SJCRH30 (cell line): ENCODE measurements at places on chromosomes 16 and 17. TPM values are rescaled to one million over a fixed set of nuclear protein-coding genes. Genes with fewer than 3 reads are reported as not detected.

- H3K27ac ChIP-seq: no peak overlapping the region
- H3K36me3 ChIP-seq: no peaks in the 10 kb centered on the region
- no peak overlapping the region for H3K4me3 ChIP-seq
- no peak for DNase-seq
- no peaks in the 10 kb centered on the region for H3K27me3 ChIP-seq
- H3K4me1 ChIP-seq: no peaks in the 10 kb centered on the region
Measured at GRCh38 chr16:68206245-68206644, 29.7 kb downstream of the ESRP2 start.

DNA sequence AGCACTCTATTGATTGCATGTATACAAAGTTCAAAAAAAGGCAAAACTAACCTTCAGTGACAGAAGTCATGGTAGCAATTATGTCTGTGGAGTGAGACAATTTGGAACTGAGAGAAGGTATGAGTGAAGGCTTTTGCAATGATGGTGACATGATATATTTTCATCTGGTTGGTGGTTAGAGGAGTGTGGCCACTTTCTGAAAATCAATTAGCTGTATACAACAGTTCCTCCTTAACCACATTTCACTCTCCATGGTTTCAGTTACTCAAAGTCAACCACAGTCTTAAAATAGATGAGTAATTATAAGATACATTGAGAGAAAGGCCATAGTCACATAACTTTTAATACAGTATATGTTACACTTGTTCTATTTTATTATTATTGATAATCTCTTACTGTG, 26.2 kb downstream of the ADAMTS18 start:
- no peaks in the 10 kb centered on the region for H3K4me1 ChIP-seq
- no peaks in the 10 kb centered on the region for H3K27me3 ChIP-seq
- no peak overlapping the region for H3K27ac ChIP-seq

DNA sequence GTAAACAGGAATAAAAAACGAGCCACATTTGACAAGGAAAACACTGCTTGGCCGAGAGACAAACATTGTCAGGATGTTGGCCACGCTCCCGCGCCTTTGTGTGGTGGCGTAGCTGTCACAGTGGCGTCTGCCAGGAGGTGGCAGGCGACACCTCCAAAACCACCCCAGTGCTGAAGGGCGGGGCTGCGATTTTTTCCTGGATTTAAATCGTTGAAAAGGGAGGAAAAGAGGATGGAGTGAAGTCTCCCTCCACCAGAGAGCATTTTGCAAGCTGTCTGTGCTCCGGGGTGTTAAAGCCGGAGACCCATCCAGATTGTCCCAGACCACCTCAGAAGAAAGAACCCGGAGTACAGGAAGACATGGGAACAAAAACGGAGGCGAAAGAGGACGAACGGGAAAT, 12.7 kb downstream of the MRM3 start:
- no peak overlapping the region for H3K27ac ChIP-seq
- peaks cover 3% of the 10 kb centered on the region; the same call in 1 of the 2 replicates for H3K36me3 ChIP-seq
- no peak for DNase-seq
- no peaks in the 10 kb centered on the region for H3K4me1 ChIP-seq
- H3K27me3 ChIP-seq: no peaks in the 10 kb centered on the region
- H3K4me3 ChIP-seq: no peak overlapping the region

HOXB8 gene
- 0.13 and 0.38 TPM in 2 replicates for total RNA-seq

DNA sequence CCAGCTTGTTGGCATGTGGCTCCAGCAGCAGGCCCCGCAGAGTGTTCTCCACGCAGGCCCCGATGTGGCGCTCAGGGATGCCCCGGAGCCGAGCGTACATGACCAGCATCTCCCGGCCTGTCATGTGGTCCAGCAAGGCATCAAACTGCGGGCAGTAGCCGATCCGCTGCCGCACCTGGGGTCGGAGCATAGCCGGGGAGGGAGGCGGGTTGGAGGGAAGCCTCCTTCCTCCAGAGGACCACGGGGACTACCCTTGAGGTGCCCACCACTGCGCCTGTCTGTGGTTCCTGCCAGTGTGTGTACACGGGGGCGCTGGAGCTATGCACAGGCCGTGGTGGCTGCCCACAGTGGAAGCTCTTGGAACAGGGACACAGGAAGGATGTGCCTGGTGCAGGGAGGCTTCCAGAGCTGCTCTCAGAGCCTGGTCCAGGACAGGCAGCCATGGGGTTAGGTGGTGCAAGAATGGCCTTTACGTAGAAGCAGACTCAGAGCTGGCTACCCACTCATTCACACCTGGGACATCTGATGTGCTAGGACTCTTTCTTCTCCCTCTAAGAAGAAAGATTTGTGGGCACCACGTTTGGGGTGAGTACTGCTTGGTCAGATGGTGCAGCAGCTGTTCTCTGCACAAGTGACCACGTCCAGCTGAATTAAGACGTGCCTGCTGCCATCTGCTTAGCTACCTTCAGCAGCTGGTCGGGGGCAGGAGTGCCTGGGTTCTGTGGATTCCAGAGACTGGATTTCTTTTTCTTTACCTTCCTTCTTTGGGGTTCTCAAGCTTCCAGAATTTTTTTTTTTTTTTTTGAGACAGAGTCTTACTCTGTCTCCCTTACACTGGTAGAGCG, 11.3 kb upstream of the RNPS1 start:
- peaks cover 8% of the 10 kb centered on the region for H3K27me3 ChIP-seq
- no peak for DNase-seq
- H3K4me1 ChIP-seq: no peaks in the 10 kb centered on the region

WNK4 gene
- 0.18 and 0.32 TPM in 2 replicates for total RNA-seq

HIC1 gene
- 0.13 and 0.18 TPM in 2 replicates for total RNA-seq

SPEM3 gene
- total RNA-seq: not detected in 2 replicates

DNA sequence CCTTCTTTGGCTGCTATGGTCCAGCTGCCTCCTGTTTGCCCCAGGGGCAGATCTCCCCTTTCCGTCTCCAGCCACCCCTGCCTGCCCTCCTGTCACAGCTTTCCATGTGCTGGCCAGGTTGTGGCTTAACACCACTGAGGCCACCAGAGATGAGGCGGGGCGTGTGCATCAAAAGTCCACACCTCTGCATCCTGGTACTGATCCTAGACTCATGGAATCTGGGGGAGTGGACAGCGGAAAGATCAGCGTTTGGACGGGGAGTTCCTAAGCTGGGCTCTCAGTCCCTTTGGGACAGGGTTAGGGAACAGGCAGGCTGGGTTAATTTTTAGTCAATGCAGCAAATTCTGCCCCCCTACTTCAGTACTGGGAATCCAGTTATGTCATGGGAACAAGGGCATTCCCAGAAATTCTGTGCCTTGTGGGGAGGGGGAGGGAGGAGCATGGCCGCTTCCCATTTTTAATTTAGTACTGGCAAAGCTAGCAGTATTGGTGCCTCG, 3.9 kb downstream of the IGFBP4 start:
- no peak for DNase-seq
- H3K36me3 ChIP-seq: no peaks in the 10 kb centered on the region
- peaks cover 17% of the 10 kb centered on the region; the same call in 1 of the 2 replicates for H3K4me1 ChIP-seq
- no peak overlapping the region for H3K27ac ChIP-seq

GRCh38 chr16:85222155-85222863, 110.0 kb upstream of the CIBAR2 start:
- H3K27me3 ChIP-seq: no peaks in the 10 kb centered on the region
- no peak overlapping the region for H3K4me3 ChIP-seq
- peaks cover 28% of the 10 kb centered on the region for H3K4me1 ChIP-seq
- no peak for DNase-seq

ITGA2B gene
- 0.38 and 0.67 TPM in 2 replicates for total RNA-seq

- H3K4me1 ChIP-seq: no peaks in the 10 kb centered on the region
- DNase-seq: peak; percentile 86
- peak overlapping the region; percentile 66 for H3K4me3 ChIP-seq
- H3K36me3 ChIP-seq: no peaks in the 10 kb centered on the region
Measured at GRCh38 chr17:8220783-8221662, 10.6 kb upstream of the AURKB start.

DNA sequence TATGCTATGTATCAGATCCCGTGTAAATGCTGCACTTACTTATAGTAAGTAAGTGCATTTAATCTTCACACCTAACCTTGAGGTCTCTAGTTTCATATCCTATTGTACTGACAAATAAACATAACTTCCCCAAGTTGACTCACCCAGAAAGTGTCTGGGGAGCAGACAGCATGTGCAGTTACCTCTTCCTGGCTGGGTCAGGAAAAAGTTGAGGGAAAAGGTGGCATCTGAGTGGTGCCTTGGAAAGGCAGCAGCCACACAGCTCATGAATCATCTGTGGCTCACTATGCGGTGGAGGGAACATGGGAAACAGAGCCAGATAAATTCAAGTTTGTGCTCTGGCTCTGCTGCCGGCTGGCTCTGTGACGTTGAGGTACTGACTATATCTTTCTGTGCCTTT, 382.0 kb upstream of the DYNLRB2 start:
- DNase-seq: no peak
- no peak overlapping the region for H3K4me3 ChIP-seq
- no peak overlapping the region for H3K27ac ChIP-seq
- no peaks in the 10 kb centered on the region for H3K4me1 ChIP-seq
- H3K27me3 ChIP-seq: no peaks in the 10 kb centered on the region
- no peaks in the 10 kb centered on the region for H3K36me3 ChIP-seq

- no peak overlapping the region for H3K27ac ChIP-seq
- peaks cover 9% of the 10 kb centered on the region for H3K4me1 ChIP-seq
- peak; percentile 74 for DNase-seq
- H3K27me3 ChIP-seq: peaks cover 24% of the 10 kb centered on the region
- no peaks in the 10 kb centered on the region for H3K36me3 ChIP-seq
Measured at GRCh38 chr17:21523497-21524210, 147.5 kb downstream of the KCNJ12 start.

GRCh38 chr17:71760062-71760720, 360.6 kb upstream of the SOX9 start:
- no peak overlapping the region for H3K4me3 ChIP-seq
- H3K4me1 ChIP-seq: no peaks in the 10 kb centered on the region
- DNase-seq: no peak
- H3K27ac ChIP-seq: no peak overlapping the region

DNA sequence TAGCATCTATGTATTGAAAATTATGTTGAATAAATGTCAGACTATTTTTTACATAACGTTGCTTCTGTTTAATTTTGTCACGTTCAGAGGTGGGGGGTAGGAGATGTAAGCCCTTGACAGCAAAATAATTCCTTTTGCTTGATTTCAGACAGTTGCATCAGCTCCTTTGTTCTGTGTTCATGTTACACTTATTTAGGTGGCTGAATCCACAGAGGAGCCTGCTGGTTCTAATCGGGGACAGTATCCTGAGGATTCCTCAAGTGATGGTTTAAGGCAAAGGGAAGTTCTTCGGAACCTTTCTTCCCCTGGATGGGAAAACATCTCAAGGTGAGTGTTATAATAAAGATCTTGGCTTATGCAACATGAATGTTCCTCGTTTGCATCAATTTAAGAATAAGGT, 4.5 kb downstream of the HERPUD1 start:
- no peak for DNase-seq
- no peaks in the 10 kb centered on the region for H3K27me3 ChIP-seq
- H3K4me3 ChIP-seq: peak overlapping the region; percentile 8; the same call in 1 of the 2 replicates
- peak overlapping the region; percentile 75 for H3K27ac ChIP-seq

TBC1D3C gene
- 0.66 and 1.0 TPM in 2 replicates for total RNA-seq

TAT gene
- not detected in 2 replicates for total RNA-seq

SKAP1 gene
- not detected in 2 replicates for total RNA-seq

GRCh38 chr17:64431534-64431933, 17.4 kb upstream of the MILR1 start:
- H3K4me1 ChIP-seq: no peaks in the 10 kb centered on the region
- H3K4me3 ChIP-seq: no peak overlapping the region
- H3K27ac ChIP-seq: no peak overlapping the region
- H3K36me3 ChIP-seq: no peaks in the 10 kb centered on the region

DNA sequence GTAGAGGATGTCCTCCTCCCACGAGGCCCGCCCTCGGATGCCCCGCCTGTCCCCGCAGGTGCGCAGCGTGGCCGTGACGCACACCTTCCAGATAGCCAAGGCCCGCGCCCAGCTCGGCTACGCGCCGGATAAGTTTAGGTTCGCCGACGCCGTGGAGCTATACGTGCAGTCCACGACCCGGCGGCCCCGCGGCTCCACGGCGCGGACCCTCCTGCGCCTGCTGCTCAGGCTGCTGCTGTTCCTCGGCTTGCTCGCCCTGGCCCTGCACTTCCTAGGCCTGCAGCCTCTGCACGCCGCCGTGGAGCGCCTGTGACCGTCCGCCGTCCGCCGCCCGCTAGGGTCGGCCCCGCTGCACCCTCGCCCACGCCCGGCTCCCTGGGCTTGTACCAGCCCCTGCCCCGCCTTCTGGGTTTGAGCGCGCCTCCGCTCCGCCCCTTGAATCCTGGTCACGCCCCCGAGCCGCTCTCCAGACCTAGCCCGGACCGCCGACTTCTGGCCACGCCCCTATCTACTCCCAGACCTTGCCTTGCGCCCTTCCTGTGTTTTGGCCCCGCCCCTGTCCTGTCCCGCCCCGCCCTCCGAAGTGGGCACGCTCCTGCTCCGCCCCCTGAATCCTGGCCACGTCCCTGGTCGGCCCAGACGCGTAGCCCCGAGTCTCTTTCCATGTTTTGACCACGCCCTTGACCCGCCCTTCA, 15.8 kb upstream of the EEF2K start:
- no peak overlapping the region for H3K27ac ChIP-seq
- H3K4me1 ChIP-seq: no peaks in the 10 kb centered on the region; the same call in 1 of the 2 replicates
- H3K4me3 ChIP-seq: peak overlapping the region; percentile 66
- no peaks in the 10 kb centered on the region for H3K36me3 ChIP-seq

MIS12 gene
- 21.4 and 27.2 TPM in 2 replicates for total RNA-seq
